ENCODE measurements at places on chromosomes 11 and 22. TPM values are rescaled to one million over a fixed set of nuclear protein-coding genes. Genes with fewer than 3 reads are reported as not detected.

KCNJ1 gene
- total RNA-seq, result not detected

ATL3 gene
- 37.6 TPM for total RNA-seq

IFITM10 gene
- 1.4 TPM for total RNA-seq

NCR3LG1 gene
- total RNA-seq, result 2.4 TPM

ISX gene
- total RNA-seq, result not detected

SLN gene
- total RNA-seq, result 2.5 TPM

ETS1 gene
- total RNA-seq, result 25.6 TPM

PDHX gene
- total RNA-seq, result 27.4 TPM

C11orf86 gene
- 73.3 TPM for total RNA-seq

ALDH3B2 gene
- not detected for total RNA-seq

TRIM51 gene
- total RNA-seq, result not detected

MYRF gene
- 19.2 TPM for total RNA-seq

IGLL5 gene
- not detected for total RNA-seq

OR52M1 gene
- total RNA-seq, result not detected

ASCL2 gene
- total RNA-seq, result 0.08 TPM

HEPHL1 gene
- not detected for total RNA-seq

ART5 gene
- 0.18 TPM for total RNA-seq

All from A549 treated with AZD2906 at 1 μM for 4 hours (cell line).